ENCODE measurements at places on chromosomes 2 and 18.

DNA sequence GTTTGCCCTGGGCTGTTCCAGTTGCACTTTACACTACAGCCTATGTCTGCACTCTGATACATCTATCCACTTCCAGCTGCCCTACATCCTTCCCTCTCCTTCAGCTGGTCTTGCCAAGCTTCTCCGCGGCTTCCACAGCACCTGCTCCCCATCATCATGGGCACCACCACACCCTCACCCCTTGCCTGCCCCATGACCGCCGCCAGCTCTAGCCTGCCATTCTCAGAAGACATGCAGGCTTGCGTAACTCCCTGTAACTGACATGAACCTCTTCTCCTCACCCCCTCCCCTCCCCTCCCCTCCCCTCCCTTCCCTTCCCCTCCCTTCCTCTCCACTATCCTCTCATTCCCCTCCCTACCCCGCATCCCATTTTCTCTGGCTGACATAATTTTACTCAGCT lies 46.0 kb downstream of the PAX8 start:
- no peak for DNase-seq

- no peak for DNase-seq
Observed at GRCh38 chr2:128525653-128526052, 207.0 kb upstream of the HS6ST1 start.

DNA sequence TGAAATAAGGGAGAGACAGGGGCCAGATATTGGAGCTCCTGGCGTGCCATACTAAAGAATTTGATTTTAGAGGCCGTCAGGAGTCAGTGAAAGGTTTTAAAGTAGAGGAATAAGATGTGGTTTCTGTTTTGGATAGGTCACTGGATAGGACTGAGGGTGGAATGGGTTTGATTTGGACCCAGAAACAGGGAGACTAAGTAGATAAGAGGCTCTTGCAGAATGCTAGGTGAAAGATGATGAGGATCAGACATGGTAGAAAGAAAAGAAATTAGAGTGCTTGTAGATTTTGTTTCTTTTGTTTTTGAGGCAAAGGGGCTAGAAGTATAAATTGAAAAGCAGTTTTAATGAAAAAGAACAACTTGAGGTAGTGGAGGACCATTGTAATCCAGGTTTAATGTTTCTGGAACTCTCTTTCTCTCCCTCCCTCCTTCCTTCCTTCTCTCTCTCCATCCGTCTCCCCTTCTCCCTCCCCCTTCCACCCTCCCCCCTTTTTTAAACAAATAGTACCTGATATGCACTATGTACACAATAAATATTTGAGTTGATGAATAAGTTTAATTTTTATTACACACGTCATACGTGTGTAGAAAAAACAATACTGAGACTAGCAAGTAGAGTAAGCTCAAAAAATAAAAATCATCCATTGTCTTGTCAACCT lies 1.9 kb downstream of the NDUFV2 start:
- DNase-seq = no peak

DNA sequence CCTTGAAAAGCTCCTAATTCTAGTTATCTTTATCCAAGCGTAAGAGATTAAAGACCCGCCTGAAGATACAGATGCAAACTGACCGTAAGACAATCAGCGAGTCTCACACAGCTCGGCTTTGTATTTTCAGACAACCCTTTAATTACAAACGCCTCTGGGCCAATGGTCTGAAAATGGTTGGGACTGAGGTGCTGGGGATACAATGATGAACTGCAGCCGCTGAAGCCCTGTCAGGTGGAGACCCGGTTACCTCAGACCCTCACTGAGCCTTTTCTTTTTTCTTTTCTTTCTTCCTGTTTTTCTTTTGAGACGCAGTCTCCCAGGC lies 715 bp upstream of the CFAP36 start:
- peak; percentile 25 for DNase-seq

GRCh38 chr2:234521536-234521935 lies 24.7 kb upstream of the ARL4C start:
- DNase-seq = no peak

Measured in K562 (cell line).